RPMI7951 (cell line): ENCODE measurements at places on chromosomes 5 and 9. TPM values are rescaled to one million over a fixed set of nuclear protein-coding genes. Genes with fewer than 3 reads are reported as not detected.

The SPATA31A3 gene
- total RNA-seq: not detected in 2 replicates

The SLC22A4 gene
- total RNA-seq: 6.7 and 6.9 TPM in 2 replicates

The CCDC152 gene
- total RNA-seq: 0.60 and 0.78 TPM in 2 replicates

The RNF183 gene
- not detected in 2 replicates for total RNA-seq

The ATOX1 gene
- total RNA-seq: 156 and 161 TPM in 2 replicates

The PCDHGA11 gene
- 7.0 and 8.1 TPM in 2 replicates for total RNA-seq

The HTR4 gene
- not detected in 2 replicates for total RNA-seq

The CREB3 gene
- 68.4 and 83.2 TPM in 2 replicates for total RNA-seq

The FYB1 gene
- 0.60 and 0.68 TPM in 2 replicates for total RNA-seq

The COL27A1 gene
- total RNA-seq: 2.8 and 4.7 TPM in 2 replicates

The ORM1 gene
- not detected in 2 replicates for total RNA-seq

The ZFR gene
- 52.2 and 77.4 TPM in 2 replicates for total RNA-seq

The C7 gene
- not detected in 2 replicates for total RNA-seq

The PLEKHG4B gene
- 2.3 TPM in 2 replicates for total RNA-seq

The PDE6A gene
- 0.10 and 0.12 TPM in 2 replicates for total RNA-seq

The RMRP gene
- total RNA-seq: 19,023 and 39,221 TPM in 2 replicates

The CEP72 gene
- 3.1 and 3.7 TPM in 2 replicates for total RNA-seq

The TOR1A gene
- total RNA-seq: 34.0 and 35.9 TPM in 2 replicates

The SLC6A19 gene
- not detected in 2 replicates for total RNA-seq

The EQTN gene
- not detected in 2 replicates for total RNA-seq

The SLC45A2 gene
- 0.49 and 2.0 TPM in 2 replicates for total RNA-seq

The GAS1 gene
- total RNA-seq: 0.60 and 0.78 TPM in 2 replicates

The TAS2R1 gene
- total RNA-seq: not detected in 2 replicates

The PGGT1B gene
- total RNA-seq: 4.4 and 9.0 TPM in 2 replicates

The C5orf46 gene
- total RNA-seq: 0.36 and 1.5 TPM in 2 replicates

The SKP1 gene
- total RNA-seq: 357 and 366 TPM in 2 replicates
